ENCODE measurements at places on chromosomes 6 and 20.

DNA sequence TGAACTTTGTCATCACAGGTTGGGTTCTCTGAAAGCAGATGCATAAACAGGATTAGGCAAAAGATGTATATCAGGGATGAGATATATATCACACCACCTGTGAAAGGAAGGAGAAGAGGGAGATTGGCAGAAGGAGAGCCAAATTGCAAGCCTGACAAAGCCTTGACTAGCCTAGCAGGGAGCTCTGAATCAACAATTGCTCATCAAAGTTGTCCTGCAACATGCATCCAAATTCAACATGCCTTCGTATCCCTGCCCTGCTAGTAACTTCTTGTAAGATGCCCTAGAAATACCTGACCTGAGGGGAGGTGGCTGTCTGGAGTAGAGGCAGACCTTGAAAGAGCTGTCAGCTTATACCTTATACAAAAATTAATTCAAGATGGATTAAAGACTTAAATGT, 207.1 kb upstream of the HTR1E start:
- DNase-seq, result no peak

GRCh38 chr6:148590883-148591282, 155.9 kb upstream of the UST start:
- DNase-seq, result no peak

DNA sequence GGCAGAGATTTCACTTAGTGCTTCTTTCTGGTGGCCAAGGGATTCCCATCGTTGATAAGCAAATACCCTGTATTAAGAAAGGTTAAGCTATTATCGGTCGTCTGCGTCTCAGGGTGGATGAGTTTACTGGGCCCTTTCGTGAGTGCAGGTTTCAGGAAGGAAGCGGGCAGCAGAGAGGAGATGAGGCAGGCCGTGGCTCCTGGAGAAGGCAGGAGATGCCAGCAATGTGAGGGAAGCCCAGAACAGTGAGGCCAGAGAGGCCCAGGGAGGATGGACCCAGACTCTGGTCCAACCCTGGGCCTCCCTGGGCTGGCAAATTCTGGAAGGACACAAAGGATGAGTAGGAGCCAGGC, 11.2 kb downstream of the TFEB start:
- DNase-seq, result no peak

- DNase-seq, result no peak
Observed at GRCh38 chr20:270517-270916, 13.0 kb downstream of the DEFB132 start.

DNA sequence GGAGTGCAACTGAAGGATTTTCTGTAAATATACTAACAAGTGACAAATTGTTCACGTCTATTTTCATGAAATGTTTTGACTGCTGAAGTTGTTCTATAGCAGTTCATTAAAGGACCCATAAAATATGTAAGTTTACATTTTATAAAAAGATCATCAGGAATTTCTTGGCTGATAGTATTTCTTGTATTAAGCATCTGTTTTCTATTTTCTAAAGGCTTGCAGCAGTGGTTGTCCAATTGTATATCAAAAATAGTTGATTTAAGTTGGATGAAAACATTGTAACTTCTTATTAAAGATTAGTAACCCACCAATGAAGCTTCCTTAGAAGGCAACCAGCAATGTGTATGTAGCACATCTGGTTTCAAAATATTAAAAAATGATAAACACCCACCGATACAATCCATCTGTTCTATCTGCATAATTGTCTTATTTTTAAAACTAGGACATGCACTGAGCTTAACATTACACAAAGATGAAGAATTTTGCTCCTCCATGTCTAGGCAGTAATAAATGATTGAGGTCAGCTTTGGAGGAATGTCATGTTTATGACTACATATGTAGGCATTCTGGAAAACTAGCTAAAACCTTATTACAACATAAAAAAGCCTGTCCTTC, 301.3 kb upstream of the TCF21 start:
- no peak for DNase-seq

GRCh38 chr6:35072051-35072697, 69.0 kb downstream of the TCP11 start:
- DNase-seq, result no peak

DNA sequence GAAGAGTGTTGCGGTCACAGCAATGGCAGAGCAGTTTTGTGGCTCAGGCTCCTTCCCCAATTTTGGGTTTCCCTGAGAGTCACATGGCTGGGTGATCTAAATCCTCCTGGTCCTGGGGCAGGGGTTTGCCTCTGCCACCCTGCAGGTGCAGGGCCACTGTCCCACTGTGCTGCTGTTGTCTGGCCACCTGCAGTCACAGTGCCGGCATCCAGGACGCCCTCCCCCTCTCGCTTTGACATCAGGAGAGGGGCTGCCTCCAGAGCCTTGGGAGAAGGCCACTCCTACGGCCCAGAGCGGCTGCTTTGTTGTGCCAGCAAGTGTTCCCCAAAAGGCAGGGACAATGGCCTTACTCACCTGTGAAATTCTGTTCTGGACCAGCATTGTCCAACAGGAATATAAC, 449.0 kb downstream of the QKI start:
- DNase-seq, result no peak

DNA sequence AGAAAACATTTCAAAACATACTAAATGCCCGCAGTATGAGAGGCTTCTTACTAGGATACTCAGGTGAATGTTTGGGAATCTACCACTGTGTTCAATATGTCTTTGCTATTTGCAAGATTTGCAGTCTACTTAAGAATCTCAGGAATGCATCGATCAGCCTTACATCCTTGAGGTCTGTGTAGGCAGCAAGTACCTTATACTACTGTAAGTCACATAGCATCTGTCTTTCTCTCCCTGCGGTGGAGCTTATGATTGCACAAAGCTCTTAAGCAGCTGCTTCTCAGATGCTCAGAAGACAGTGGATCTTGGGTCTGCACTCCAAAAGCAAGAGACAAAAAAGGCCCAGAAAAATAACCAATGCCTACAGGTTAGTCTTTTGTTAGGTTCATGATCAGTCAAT, 21.4 kb downstream of the PCSK2 start:
- DNase-seq, result no peak

DNA sequence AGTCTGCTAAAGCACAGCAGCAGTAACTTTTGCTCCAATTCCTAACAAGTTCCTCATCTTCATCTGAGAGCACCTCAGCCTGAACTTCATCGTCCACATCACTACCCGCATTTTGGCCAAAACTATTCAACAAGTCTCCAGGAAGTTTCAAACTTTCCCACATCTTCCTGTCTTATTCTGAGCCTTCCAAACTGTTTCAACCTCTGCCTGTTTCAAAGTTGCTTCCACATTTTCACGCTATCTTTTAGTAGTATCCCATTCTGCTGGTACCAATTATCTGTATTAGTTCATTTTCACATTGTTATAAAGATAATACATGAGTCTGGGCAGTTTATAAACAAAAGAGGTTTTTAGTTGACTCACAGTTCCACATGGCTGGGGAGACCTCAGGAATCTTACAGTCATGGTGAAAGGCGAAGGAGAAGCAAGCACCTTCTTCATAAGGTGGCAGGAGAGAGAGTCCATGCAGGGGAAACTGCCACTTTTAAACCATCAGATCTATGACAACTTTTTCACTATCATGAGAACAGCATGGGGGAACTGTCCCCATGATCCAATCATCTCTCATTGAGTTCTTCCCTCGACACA, 99.4 kb upstream of the GRIK2 start:
- DNase-seq, result no peak

- no peak for DNase-seq
Observed at GRCh38 chr20:49620364-49621240, 52.7 kb upstream of the PTGIS start.

DNA sequence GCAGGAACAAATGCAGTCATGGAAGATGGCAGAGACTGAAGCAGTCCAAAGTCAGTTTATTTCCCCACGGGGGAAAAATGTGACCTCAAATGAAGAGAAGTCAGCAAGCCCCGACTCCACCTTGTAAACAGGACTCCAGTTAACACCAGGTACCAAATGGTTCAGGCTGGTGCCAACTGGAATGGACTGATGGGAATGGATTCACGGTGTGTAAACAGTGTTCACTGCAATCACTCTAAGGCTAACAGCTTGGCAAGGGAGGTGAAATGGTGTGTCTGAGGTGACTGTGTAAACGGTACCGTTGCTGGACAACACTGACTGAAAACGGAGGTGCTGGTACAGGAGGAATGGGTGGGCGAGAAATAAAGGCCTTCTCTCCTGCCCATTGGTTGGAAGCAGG, 12.0 kb downstream of the PLAGL2 start:
- DNase-seq, result no peak

GRCh38 chr6:14440940-14441781, 323.6 kb downstream of the CD83 start:
- DNase-seq, result no peak

- DNase-seq, result no peak
Observed at GRCh38 chr6:72984981-72985665, 240.2 kb downstream of the KHDC1L start.

- no peak for DNase-seq
Observed at GRCh38 chr6:131524695-131525336, 48.2 kb upstream of the ARG1 start.

- no peak for DNase-seq
Observed at GRCh38 chr6:72382602-72383529, 239.0 kb upstream of the KCNQ5 start.

DNA sequence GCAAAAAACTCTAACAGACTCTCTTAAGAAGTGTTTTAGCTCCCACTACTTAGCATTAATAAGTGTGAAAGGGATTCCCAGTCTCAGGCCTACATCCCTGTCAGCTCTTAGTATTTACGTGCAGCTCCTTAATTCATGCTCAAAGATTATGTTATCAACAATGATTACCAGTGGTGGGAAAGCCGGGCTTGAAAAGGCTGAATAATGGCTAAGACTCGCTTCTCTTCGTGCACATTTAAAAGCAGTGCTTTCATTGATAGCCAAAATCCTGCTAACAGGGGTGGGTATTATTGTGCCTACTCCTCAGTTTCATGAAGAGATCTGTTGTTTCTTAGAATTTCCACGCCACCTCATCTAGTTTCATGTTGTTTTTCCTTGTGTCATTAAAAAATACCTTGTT, 518.8 kb downstream of the GRIK2 start:
- no peak for DNase-seq

DNA sequence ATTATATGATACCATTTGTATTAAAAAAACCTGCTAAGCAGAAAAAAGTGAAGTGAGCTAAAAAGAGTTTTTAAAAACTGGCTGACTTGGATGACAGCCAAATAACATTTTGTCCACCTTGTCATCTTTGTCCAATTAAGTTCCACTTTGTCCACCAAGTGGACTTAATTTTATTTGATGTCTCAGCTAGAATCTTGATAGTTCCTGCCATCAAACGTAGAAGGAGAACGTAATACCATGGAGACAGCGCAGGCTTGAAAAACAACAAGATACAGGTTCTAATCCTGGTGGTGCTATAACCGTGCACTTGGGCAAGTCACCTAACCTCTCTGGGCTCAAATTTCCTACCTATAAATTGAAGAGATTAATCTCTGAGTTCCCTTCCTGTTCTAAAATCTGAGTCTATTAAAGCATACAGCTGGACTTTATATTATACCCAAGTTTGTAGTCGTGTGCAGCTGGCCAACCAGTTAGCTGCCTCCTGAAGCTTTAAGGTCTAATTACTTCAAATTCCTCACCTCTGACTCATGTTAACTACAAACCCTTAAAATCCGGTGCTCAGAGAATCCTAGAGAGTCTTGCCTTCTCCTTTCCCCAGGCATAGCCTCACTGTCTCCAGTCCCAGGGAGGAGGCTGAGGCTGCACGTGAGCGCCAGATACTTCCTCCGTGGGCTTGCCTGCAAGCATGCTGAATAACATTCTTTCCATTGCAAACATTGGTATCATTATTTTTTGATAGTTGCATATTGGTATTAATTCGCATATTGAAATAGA, 16.8 kb downstream of the TMEM244 start:
- peak; percentile 29 for DNase-seq

DNA sequence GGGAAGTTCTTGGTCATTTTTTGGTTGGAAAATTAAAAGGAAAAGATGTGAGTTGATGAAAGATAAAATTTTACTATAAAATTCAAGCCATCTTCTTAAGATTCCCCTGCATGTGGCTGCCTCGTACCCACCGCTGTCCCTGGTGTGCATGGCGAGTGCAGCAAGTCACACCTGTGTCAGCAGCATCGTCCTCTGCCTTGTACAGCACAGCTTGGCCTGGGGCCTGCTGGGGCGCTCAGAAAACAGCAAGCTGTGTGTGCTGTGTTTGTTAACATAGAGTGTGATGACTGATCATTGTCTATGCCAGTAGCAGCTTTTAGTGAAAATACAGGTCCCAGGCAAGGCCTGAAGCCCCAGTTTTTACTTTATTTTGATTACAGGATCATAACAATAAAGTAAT, 56.7 kb downstream of the FAM120B start:
- no peak for DNase-seq

Measured in epithelial cell of proximal tubule (primary cell).